ENCODE measurements at places on chromosomes 11 and 22.
A peak's percentile ranks its signal among the peaks of the same experiment; 100 is the strongest.

DNA sequence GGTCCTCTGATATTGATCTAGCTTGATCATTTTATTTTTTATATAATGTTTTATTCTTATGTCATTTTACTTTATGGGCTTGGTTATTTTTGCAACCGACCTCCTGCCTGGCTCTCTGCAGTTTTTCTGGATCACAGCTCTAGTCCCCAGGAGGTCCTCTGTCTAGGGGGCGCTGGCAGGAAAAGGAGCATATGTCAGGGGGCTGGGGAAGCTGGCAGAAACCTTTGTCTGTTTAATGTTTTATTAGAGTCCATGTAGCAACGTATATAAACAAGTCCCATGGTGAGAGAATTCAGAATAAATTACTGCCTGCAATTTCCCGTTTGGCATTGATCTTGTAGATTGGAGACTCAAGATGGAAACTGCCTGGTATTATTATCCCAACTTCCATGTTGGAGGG is 133.5 kb upstream of the ZBED5 start:
- no peak for DNase-seq

GRCh38 chr22:22576244-22576988 is 17.4 kb upstream of the PRAME start:
- peak; percentile 41 for DNase-seq

DNA sequence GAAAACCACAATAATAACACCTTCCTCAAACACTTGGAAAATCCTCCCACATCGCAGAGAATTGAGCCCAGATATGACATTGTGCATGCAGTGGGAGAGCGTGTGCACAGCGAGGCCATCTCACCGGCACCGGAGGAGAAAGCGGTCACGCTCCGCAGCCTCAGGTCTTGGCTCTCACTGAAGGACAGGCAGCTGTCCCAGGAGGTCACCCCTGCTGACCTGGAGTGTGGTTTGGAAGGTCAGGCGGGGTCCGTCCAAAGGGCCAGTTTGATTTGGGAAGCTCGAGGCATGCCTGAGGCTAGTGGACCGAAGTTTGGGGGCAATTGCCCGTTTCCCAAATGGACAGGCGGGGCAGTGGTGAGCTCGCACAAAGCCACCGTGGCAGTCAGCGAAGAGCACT is 86.7 kb downstream of the KIAA1671 start:
- DNase-seq, result no peak

- peak; percentile 31 for DNase-seq
These were observed 463.0 kb downstream of the NTM start for GRCh38 chr11:131833366-131833765.

DNA sequence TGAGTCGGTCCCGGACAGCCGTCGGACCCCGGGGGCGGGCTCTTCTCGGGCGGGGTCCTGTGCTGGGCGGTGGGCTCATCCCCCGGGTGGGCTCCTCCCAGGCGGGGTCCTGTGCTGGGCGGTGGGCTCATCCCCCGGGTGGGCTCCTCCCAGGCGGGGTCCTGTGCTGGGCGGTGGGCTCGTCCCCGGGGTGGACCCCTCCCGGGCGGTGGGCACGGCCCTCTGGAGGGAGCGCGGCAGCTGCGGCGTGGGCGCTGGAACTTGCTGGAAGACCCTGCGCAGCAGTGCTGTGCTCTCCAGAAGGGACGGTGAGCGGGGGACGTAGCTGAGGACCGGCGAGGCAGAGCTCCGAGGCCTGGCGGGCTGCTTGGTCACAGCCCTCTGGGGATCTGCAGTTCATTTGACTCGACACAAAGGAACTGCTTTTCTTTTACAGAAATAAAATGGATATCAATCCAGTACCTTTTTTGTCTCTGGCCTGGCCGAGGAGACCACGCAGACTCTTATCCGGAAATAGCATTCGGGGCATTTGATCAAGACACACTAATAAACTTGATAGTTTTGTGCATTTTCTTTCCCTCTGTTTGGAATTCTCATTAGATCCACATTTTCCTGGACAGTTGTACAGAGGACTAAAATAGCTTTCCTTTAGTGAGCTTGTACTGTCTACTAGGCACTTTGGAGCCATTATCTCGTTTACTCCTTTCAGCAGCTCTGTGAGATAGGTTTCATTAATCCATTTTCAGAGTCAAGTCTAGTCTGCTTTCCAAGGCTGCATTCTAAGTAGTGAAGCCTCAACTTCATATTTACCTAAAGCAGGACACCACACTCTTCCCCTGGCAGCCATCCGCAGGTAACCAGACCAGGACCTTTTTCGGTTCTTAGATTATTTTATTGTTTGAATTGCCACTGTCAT is 812 bp downstream of the JAM3 start:
- no peak for DNase-seq

DNA sequence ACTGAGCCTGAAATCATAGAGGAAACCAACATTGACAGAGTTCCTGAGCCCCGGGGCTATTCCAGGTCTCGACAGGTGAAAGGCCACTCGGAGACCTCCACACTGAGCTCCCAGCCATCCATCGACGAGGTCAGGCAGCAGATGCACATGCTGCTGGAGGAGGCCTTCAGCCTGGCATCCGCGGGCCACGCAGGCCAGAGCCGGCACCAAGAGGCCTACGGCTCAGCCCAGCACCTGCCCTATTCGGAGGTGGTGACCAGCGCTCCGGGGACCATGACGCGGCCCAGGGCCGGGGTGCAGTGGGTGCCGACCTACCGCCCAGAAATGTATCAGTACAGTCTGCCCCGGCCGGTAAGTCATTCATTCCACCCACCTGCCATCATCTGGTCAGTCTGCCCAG is 54.9 kb downstream of the C11orf91 start:
- no peak for DNase-seq

- DNase-seq, result peak; percentile 79
These were observed 23.9 kb upstream of the ZC3H12C start for GRCh38 chr11:110069158-110069737.

DNA sequence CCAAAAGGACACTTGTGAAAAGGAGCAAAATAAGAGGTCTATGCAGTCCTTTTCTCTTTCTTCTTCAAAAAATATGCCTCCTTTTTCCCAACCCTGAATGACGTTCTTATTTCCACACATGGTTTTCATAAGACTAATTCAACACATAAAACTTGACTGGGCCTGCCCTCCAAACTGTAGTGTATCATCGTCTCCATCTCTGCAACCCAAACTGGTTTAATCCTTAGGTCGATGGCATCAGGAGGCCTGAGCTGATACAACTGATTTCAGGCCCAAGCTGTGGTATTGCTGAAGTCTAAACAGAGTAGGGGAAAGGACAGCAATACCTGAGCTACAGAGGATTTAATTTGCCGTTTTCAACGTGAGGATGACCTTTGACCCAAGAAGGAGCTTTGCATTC is 130.0 kb upstream of the MTNR1B start:
- no peak for DNase-seq

- DNase-seq, result no peak
These were observed 7.3 kb downstream of the OAF start for GRCh38 chr11:120217941-120218694.

DNA sequence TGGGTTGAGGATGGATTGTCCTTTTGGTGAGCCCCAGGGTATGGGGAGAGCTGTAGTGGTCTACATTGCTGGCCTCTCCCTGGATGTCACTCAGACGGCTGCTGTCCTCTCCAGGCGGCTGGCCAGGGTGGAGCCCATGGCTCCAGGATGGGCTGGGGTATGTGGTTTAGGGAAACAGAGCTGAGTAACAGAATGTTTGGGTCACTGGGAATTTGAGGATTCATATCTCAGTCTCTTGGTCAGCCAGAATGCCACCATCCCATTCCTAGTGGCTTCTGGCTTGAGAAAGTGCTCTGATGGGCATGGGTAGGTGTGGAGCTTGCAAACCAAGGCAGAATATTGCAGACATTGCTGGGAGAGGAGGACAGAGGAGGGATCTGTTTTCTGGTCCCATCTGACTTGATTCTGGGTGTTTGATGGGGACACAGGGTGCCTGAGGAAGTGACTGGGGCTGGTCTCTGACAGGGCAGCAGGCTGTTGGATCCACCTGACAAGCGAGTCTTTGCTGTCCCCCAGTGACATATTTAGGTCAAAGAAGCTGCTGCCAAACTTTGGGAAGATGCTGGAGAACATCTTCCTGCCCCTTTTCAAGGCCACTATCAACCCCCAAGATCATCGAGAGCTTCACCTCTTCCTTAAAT is 41.4 kb downstream of the AMPD3 start:
- no peak for DNase-seq

- DNase-seq, result no peak
These were observed 27.1 kb upstream of the GAL start for GRCh38 chr11:68657021-68657780.

GRCh38 chr22:39940757-39941305 is 19.4 kb upstream of the TMA7B start:
- DNase-seq, result no peak

DNA sequence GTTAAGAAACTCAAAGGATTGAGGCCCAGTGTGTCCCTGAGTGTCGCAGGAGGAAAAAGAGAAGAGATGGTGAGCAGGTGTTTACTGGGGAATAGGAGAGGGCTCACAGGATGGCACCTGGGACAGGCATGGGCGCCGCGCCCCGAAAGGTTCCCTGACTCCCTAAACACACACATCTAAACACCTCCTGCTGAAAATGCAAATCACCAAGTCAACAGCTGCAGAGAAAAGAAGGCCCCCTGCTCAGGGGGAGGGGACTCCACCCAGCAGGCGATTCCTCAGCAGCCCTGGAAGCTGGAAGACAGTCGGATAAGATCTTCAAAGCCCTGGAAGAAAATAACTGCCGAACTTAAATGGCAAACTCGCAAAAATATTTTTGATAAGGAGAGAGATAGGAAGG is 377.2 kb downstream of the BRD1 start:
- no peak for DNase-seq

GRCh38 chr11:47329431-47329986 is 23.0 kb downstream of the MYBPC3 start:
- no peak for DNase-seq

- no peak for DNase-seq
These were observed 29.4 kb downstream of the TCP11L1 start for GRCh38 chr11:33068611-33069340.

- peak; percentile 56 for DNase-seq
These were observed 607 bp upstream of the ZNF70 start for GRCh38 chr22:23751441-23751996.

DNA sequence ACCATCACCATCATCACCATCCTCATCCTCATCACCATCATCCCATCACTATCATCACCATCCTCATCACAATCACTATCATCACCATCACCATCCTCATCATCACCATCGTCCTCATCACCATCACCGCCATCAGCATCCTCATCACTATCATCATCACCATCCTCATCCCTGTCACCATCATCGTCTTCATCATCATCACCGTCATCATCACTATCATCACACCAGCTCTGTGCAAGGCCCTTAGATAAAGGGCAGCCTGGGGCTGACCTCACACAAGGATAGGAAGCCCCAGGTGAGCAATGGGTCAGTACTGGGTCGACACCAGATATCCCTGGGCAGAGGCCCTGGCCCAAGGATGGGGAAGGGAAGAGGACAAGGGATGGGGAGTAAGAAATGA is 16.1 kb downstream of the RTN4R start:
- no peak for DNase-seq

GRCh38 chr11:35354644-35355043 is 64.7 kb downstream of the SLC1A2 start:
- DNase-seq, result no peak

- DNase-seq, result peak; percentile 18
These were observed 41.8 kb upstream of the BARX2 start for GRCh38 chr11:129333873-129334272.

GRCh38 chr11:80686889-80687288 is 1246.1 kb upstream of the TENM4 start:
- DNase-seq, result no peak

DNA sequence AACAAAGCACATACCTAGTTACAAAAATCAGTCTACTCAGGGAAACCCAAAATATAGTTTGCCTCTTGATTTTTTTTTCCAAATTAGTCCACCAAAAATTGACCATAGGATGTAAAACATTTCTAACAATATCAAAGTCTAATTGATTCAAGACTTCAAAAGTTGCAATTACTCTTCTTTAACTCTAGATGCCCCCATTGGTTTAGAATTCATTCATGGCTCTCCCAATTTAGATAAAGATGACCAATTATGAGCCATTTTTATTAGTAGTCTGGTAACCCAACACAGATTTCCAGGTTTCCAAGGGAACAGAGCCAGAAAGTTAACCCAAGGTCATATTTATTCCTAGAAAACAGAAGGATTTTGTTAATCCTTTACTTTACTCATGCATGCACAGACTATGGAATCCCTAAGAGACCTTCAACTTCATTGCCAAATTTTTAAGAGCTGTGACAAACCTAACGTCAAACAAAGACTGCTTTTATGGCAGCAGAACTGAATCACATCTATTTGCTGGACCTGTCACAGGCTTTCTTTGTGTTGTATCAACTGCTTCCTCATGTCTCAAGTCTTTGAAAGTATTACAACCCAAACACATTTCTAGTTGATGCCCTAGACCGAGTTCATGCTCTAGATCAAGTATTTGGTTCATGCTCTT is 55.3 kb downstream of the C22orf42 start:
- DNase-seq, result peak; percentile 64

GRCh38 chr22:50546326-50547262 is 895 bp downstream of the KLHDC7B start:
- DNase-seq, result no peak

GRCh38 chr11:11876458-11876857 is 34.7 kb downstream of the USP47 start:
- peak; percentile 25 for DNase-seq

DNA sequence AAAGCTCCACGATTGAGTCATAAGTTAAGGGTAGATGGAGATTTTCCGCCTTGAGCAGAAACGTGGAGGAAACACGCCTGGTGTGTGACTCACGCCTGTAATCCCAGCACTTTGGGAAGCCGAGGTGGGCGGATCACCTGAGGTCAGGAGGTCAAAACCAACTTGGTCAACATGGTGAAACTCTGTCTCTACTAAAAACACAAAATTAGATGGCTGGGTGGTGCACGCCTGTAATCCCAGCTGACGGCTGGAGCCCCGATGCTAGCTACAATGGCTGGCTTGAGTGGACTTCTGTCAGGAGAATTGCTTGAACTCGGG is 17.3 kb upstream of the DGCR8 start:
- DNase-seq, result no peak

DNA sequence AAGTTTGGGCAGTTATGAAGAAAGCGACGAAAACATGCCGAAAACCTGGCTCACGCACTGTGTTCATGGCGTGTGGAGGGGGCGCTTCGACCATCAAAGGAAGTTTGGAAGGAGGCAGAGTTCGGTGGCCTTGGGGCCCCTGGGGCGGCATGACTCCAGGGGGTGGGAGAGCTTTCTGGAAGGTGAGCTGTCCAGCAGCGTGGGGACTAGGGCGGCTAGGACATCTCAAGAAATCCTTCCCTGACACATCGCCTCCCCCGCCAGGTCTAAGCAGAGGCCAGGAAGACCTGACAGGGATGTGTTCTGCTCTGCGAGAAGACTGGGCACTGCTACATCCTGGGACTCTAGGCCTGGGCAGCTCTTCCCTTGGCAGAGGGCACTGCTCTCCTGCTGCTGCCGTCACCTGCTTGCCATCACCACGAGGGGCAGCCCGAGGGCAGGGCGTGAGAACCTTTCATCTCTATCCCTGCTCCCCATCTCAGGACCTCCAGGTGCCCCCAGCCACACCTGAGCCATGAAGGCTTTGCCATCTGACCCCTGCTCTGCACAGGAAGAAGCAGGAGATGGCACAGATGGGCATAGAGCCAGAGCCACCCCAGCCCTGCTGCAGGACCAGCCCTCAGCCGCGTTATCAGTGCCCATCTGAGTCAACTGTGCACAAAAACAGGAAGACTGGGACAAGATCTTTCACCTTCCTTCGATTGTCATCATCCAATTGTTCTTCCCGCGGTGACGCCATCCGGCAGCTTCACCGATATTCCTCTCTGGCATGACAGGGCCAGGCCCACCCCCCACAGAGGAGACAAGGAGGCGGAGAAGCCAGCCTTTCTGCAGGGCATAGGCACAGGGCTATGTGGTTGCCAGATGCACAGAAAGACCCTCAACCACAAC is 12.7 kb downstream of the LINC01488 start:
- no peak for DNase-seq

GRCh38 chr11:8040261-8040920 is 40.6 kb upstream of the TUB start:
- no peak for DNase-seq
